Natural killer cell (primary cell): ENCODE measurements at places on chromosomes 6 and 20. TPM values are rescaled to one million over a fixed set of nuclear protein-coding genes. Genes with fewer than 3 reads are reported as not detected.

DNA sequence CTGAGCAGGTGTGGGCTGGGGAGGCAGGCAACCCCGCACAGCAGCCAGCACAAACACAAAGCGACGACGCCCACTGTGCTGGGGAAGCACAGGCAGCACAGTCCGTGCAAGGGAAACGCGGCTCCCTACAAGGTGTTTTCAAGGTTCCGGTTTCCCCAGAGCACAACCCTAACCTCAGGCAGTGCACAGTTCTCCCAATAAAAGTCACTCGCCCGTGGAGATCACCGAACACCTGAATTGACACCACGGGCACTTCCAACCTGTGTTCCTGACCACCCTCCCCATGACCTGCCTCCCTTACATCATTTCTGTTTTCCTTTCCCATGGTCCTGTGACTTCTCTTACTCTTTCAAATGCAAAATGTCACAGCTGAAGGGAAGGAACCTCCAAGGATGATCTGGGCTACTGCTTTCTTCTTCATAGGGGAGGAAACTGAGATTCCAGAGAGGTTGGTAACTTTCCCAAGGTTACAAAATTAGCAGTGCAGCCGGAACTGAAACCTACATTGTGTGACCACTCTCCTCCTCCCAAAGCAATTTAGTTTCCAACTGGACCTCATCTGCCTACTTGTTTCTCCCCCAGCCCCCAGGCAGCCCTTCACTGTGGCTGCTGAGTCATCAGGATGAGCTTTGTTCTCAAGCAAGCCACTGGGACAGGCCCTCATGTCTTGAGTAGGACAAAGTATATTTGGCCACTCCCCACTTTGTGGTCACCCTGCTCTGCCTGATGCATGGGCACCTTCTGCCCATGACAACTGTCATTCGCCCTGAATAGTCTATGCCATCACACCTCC lies 125.3 kb downstream of the ATXN1 start:
- no peak for DNase-seq
- no peaks in the 10 kb centered on the region for H3K27me3 ChIP-seq
- H3K4me3 ChIP-seq: no peak overlapping the region
- H3K27ac ChIP-seq: no peak overlapping the region

GRCh38 chr6:30211899-30212298 lies 1.3 kb downstream of the TRIM26 start:
- no peak for DNase-seq
- no peak overlapping the region for H3K27ac ChIP-seq
- peaks cover 25% of the 10 kb centered on the region for H3K4me1 ChIP-seq
- peaks cover 4% of the 10 kb centered on the region for H3K36me3 ChIP-seq
- no peak overlapping the region for H3K4me3 ChIP-seq

DNA sequence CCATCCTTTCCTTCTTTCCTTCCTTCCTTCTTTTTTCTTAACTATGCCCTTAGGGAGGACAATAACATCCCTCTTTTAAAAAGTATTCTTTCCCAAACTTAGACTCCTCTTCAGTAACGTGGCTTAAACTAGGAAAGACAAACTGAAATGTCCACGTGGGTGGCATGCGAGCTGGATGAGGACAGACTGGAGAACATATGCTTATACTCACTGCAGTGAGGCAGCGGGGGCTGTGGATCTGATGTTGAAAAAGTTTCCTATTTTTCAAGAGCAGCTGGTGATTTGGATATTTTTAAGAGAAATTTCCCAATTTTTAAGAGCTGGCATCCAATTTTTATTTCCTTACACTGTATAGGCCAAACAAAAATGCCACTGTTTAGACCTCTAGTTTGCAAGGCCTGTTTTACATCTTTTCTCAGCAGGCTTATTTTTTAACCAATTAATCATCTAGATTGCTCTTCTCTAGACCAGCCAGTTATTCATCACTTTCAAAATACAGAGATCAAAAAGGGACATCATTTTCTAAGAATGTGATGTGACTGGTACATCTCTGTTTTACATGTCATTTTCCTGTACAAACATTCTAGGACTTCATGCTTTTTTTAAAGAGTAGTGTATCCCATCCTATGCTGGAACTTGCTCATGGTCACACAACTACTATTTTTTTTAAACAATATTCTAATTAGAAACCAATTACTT lies 226.5 kb downstream of the BTBD9 start:
- H3K36me3 ChIP-seq: no peaks in the 10 kb centered on the region
- no peaks in the 10 kb centered on the region for H3K27me3 ChIP-seq
- DNase-seq: no peak
- H3K27ac ChIP-seq: no peak overlapping the region

DNA sequence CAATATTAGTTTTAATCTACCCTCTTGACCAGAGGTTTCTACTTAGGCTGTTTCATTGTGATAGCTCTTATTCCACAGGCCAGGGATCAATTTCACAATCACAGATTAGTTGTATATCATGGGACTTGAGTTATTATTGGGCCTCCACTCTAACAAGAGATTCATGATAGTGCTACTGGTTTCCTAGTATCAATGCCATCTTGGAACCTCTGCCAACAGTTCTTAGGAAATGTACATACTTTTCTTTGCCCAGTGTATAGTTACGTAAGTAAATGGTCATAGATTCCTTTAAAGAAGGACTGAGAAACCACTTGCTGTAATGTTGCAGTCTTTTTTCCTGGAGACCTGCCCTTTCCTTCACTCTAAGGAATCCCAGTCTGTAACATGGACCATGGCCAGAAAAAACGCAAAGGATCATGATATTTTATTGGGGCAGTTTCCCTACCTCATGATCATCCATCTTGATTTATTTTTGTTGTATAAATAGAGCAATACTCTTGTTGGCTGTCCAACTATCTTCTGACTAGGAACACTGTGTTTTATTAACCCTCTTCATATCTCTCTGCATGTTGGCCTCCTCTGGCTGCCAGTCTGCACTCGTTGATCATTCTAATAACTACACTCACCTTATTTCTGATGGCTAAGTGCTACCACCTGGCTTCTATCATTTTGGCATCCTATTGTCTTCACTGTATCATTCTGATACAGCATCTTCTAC lies 38.0 kb upstream of the VGLL2 start:
- H3K4me1 ChIP-seq: no peaks in the 10 kb centered on the region
- H3K27me3 ChIP-seq: no peaks in the 10 kb centered on the region
- no peak for DNase-seq
- no peak overlapping the region for H3K27ac ChIP-seq
- H3K36me3 ChIP-seq: no peaks in the 10 kb centered on the region

GRCh38 chr6:131958542-131959470 lies 7.6 kb upstream of the CCN2 start:
- no peaks in the 10 kb centered on the region for H3K36me3 ChIP-seq
- no peaks in the 10 kb centered on the region for H3K4me1 ChIP-seq
- H3K4me3 ChIP-seq: no peak overlapping the region
- no peaks in the 10 kb centered on the region for H3K27me3 ChIP-seq
- H3K27ac ChIP-seq: no peak overlapping the region

DNA sequence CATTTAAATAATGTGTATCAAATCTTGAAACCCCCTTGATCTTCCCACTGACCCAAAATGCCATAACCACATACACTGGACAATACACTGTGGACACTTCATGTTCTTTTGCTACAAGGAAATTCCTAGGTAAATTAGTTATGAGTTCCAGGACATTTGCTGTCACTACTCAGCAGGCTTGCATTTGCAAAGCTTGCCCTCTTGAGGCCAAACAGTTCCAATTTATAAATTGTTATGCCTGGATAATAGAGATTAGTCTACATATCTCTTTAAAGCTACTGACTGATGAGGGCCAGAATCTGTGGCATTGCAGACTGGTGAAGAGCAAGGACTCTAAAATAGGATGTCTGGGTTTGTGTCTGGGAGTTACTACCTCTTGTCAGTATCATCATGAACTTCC lies 17.4 kb upstream of the RAB32 start:
- H3K36me3 ChIP-seq: no peaks in the 10 kb centered on the region
- no peak for DNase-seq
- H3K27me3 ChIP-seq: no peaks in the 10 kb centered on the region
- H3K27ac ChIP-seq: no peak overlapping the region

DNA sequence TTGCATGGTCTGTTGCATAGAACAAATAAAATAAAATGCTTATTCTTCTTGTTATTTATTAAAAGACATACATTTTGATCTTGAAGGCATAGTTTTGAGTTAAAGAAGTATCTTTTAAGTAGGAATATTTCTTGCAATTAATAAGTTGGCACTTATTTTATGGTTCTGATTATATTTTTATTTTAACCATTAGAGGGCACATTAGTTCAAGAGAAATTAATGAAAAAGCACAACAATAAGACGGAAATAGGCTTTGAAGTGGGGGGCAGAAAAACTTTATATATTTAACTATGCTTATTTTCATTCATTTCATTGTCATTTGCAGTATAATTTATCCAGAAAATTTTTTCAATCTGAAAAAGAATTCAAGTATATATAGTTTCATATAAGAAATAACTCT lies 44.2 kb upstream of the MAP3K7 start:
- no peaks in the 10 kb centered on the region for H3K4me1 ChIP-seq
- no peaks in the 10 kb centered on the region for H3K36me3 ChIP-seq
- no peak overlapping the region for H3K4me3 ChIP-seq
- H3K27ac ChIP-seq: no peak overlapping the region

GRCh38 chr6:109580519-109580918 lies 97.5 kb upstream of the ZBTB24 start:
- no peak for DNase-seq
- H3K36me3 ChIP-seq: no peaks in the 10 kb centered on the region

Gene TGIF2
- total RNA-seq: 19.9 TPM

Gene TMEM74B
- total RNA-seq: not detected
